Thymus (tissue), 14 donors: ENCODE measurements at places on chromosomes 2 and 18.

DNA sequence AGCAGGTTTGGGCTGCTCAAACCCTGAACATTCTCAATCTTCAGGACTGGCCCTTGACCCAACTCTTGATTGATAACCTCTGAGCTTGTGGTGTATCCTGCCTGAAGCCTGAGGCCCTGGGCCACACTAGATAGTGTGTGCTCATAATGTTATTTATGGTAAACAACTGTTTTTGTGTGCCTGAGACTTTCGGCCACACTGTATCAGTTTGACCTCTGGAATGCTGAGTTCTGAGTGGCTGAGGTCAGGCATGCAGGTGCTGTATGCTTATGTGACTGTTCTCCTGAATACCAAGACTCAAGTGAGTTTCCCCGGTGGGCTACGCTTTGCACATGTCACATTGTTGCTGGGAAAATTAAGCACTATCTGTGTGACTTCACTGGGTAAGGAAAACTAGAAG, 82.2 kb upstream of the RMP24 start:
- no peak overlapping the region for H3K27ac ChIP-seq
- no peak for DNase-seq
- H3K4me1 ChIP-seq: no peaks in the 10 kb centered on the region
- H3K27me3 ChIP-seq: no peaks in the 10 kb centered on the region

GRCh38 chr2:235934059-235934773, 234.0 kb downstream of the GBX2 start:
- H3K4me3 ChIP-seq: no peak overlapping the region
- H3K36me3 ChIP-seq: no peaks in the 10 kb centered on the region
- no peaks in the 10 kb centered on the region for H3K4me1 ChIP-seq

DNA sequence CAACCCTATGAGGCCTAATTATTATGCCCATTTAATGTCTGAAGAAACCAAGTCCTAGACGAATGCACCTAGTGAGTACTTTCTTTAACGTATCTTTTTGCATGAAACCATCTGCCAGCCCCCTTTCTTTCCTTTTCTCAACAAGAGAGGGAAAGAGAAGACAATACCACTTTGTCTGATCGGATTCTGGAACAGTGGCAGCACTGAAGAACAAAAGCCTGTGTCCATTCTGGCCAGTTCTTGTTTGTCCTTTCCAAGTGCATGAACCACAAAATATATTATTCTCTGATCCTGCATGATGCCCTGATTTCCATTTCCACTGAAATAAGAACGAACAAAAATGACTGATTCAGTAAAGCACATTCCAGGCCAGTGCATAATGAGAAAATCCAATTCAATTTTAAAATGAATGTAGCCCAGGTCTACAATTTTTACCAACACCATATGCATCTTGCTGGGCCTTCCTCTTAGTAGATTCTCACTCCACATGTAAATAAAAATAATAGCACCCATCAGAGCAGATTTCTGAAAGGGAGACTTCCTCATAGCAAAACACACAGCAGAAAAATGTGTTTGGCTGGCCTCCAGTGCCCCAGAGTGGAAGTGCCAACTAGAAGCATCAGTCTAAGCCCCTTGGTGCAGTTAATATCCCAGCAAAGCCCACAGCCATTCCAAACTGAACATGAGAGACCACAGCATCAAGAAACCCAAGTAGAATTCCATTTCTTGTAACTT, 422.6 kb upstream of the ID2 start:
- no peaks in the 10 kb centered on the region for H3K36me3 ChIP-seq
- H3K4me3 ChIP-seq: no peak overlapping the region
- no peak overlapping the region for H3K27ac ChIP-seq
- no peak for DNase-seq

GRCh38 chr2:96103761-96104486, 12.4 kb downstream of the ADRA2B start:
- H3K4me1 ChIP-seq: peaks cover 8% of the 10 kb centered on the region
- DNase-seq: no peak
- no peaks in the 10 kb centered on the region for H3K36me3 ChIP-seq
- H3K27ac ChIP-seq: no peak overlapping the region
- H3K27me3 ChIP-seq: no peaks in the 10 kb centered on the region

- H3K27me3 ChIP-seq: no peaks in the 10 kb centered on the region
- no peaks in the 10 kb centered on the region for H3K4me1 ChIP-seq
- no peak overlapping the region for H3K27ac ChIP-seq
- DNase-seq: no peak
- H3K36me3 ChIP-seq: no peaks in the 10 kb centered on the region
These were observed 141.2 kb upstream of the RGPD4 start for GRCh38 chr2:107685421-107685986.

- no peak overlapping the region for H3K27ac ChIP-seq
- H3K4me1 ChIP-seq: no peaks in the 10 kb centered on the region
- no peak overlapping the region for H3K4me3 ChIP-seq
- H3K27me3 ChIP-seq: peaks cover 31% of the 10 kb centered on the region
- DNase-seq: no peak
- H3K36me3 ChIP-seq: no peaks in the 10 kb centered on the region
These were observed 3.6 kb downstream of the CELF4 start for GRCh38 chr18:37561986-37562385.

- peak overlapping the region; percentile 97 for H3K27ac ChIP-seq
- no peak for DNase-seq
- peak overlapping the region; percentile 72 for H3K4me3 ChIP-seq
- peaks cover 10% of the 10 kb centered on the region for H3K4me1 ChIP-seq
- peaks cover 42% of the 10 kb centered on the region for H3K27me3 ChIP-seq
These were observed 10.8 kb upstream of the NR4A2 start for GRCh38 chr2:156343096-156343939.

- no peak for DNase-seq
- H3K4me3 ChIP-seq: no peak overlapping the region
- no peaks in the 10 kb centered on the region for H3K36me3 ChIP-seq
These were observed 221.4 kb downstream of the CLIP4 start for GRCh38 chr2:29336341-29337241.

- H3K27me3 ChIP-seq: no peaks in the 10 kb centered on the region
- H3K27ac ChIP-seq: no peak overlapping the region
- H3K4me1 ChIP-seq: peaks cover 3% of the 10 kb centered on the region
- H3K36me3 ChIP-seq: no peaks in the 10 kb centered on the region
- no peak for DNase-seq
- H3K4me3 ChIP-seq: no peak overlapping the region
These were observed 246.1 kb upstream of the TNP1 start for GRCh38 chr2:217105733-217106649.

DNA sequence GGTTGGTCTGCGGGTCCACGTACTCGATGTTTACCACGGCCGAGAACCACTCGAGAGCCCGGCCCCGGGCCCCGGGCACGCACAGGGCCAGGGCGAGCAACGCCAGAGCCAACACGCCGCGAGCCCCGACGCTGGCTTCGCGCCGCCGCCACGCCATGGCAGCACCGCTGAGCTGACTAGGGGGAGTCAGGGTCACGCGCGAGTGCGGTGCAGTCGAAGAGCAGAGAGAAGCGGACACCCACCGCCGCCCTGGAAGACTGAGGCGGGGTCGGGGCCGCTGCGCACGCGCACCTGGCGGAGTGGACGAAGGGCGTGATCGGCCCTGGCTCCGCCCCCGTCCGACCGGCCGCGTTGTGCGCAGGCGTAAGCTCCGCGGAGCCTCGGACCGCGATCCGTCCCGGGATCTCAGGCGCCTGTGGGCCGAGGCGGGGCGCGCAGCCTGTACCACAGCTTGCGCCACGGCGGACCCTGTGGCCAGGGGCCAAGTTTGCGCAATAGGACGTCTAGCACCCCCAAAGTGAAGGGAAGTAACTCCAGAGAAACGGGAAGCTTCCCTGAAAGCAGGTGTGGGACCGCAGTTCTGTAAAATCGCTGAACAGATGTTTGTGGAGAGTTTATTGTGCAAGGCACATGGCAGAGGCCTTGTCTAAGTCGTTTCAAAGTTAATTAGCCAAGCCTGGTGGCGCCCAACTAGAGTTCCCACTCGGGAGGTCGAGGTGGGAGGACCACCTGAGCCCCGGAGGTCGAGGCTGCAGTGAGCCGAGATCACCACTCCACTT, at the start of gene RNF149:
Gene RNF149, minus strand, starts transcription at position 270 of the 779 bp plus-strand sequence. Its CDS starts 113 bp downstream, at position 157.
- peaks cover 62% of the 10 kb centered on the region for H3K4me1 ChIP-seq
- no peaks in the 10 kb centered on the region for H3K27me3 ChIP-seq
- peak within 1 kb of the TSS; percentile 83 for H3K4me3 ChIP-seq
- DNase-seq: peak; percentile 87
- H3K27ac ChIP-seq: peak within 1 kb of the TSS; percentile 93
- H3K36me3 ChIP-seq: no peaks in the 10 kb centered on the region

GRCh38 chr2:45132551-45132950, 123.3 kb upstream of the SIX2 start:
- no peaks in the 10 kb centered on the region for H3K27me3 ChIP-seq
- no peak overlapping the region for H3K27ac ChIP-seq
- H3K4me1 ChIP-seq: no peaks in the 10 kb centered on the region
- no peaks in the 10 kb centered on the region for H3K36me3 ChIP-seq
- no peak overlapping the region for H3K4me3 ChIP-seq
- DNase-seq: no peak

- H3K4me3 ChIP-seq: peak overlapping the region; percentile 57
- H3K4me1 ChIP-seq: peaks cover 4% of the 10 kb centered on the region
- H3K27ac ChIP-seq: peak overlapping the region; percentile 26
- no peaks in the 10 kb centered on the region for H3K36me3 ChIP-seq
- peaks cover 74% of the 10 kb centered on the region for H3K27me3 ChIP-seq
- peak; percentile 37 for DNase-seq
These were observed 767 bp downstream of the RHOB start for GRCh38 chr2:20447437-20448245.

DNA sequence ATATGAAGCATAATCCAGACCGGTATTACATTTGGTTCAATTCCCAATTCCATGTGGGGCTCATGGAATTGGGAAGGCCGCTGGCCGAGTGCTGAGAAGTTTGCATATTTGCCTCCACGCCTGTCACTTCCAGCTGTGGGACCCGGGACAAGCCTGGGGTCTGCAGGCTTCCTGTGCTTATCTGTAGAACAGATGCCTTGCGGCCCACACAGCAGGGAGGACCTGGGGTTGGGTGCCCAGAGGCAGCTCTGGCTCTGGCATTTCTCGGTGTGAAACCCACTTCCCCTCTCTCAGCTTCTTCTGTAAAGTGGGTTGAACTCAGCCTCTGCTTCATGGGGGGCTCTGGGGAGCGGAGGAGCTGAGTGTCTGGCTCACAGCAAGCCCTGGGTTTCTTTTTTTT, 97.9 kb downstream of the SH3BP4 start:
- no peaks in the 10 kb centered on the region for H3K4me1 ChIP-seq
- no peaks in the 10 kb centered on the region for H3K36me3 ChIP-seq
- no peak for DNase-seq
- no peaks in the 10 kb centered on the region for H3K27me3 ChIP-seq
- no peak overlapping the region for H3K27ac ChIP-seq
- H3K4me3 ChIP-seq: no peak overlapping the region

DNA sequence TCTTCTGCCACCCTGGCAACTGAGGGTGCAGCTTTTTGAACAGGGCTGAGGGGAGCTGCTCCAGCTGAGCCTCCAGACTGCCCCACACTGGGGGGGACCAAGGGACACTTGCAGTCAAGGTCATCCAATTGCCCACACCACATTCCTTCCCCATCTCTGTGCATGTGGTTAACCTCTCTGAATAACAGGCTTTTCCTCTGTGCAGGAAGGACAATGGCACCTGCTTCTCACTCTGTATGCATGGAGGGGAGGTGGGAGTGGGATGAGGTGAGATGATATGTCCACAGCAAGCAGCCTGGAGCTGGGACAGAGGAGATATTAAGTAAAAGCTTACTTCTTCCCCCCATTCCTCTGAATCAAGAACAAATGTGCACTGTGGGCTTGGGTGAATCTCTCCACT, 39.1 kb upstream of the TEX51 start:
- H3K4me1 ChIP-seq: no peaks in the 10 kb centered on the region
- no peaks in the 10 kb centered on the region for H3K27me3 ChIP-seq
- no peak for DNase-seq
- H3K27ac ChIP-seq: no peak overlapping the region
- no peak overlapping the region for H3K4me3 ChIP-seq
- H3K36me3 ChIP-seq: no peaks in the 10 kb centered on the region

GRCh38 chr2:101383016-101383541, 4.2 kb downstream of the CREG2 start:
- H3K27me3 ChIP-seq: peaks cover 47% of the 10 kb centered on the region
- H3K4me3 ChIP-seq: no peak overlapping the region
- H3K27ac ChIP-seq: no peak overlapping the region
- DNase-seq: no peak
- peaks cover 8% of the 10 kb centered on the region for H3K4me1 ChIP-seq
- no peaks in the 10 kb centered on the region for H3K36me3 ChIP-seq

DNA sequence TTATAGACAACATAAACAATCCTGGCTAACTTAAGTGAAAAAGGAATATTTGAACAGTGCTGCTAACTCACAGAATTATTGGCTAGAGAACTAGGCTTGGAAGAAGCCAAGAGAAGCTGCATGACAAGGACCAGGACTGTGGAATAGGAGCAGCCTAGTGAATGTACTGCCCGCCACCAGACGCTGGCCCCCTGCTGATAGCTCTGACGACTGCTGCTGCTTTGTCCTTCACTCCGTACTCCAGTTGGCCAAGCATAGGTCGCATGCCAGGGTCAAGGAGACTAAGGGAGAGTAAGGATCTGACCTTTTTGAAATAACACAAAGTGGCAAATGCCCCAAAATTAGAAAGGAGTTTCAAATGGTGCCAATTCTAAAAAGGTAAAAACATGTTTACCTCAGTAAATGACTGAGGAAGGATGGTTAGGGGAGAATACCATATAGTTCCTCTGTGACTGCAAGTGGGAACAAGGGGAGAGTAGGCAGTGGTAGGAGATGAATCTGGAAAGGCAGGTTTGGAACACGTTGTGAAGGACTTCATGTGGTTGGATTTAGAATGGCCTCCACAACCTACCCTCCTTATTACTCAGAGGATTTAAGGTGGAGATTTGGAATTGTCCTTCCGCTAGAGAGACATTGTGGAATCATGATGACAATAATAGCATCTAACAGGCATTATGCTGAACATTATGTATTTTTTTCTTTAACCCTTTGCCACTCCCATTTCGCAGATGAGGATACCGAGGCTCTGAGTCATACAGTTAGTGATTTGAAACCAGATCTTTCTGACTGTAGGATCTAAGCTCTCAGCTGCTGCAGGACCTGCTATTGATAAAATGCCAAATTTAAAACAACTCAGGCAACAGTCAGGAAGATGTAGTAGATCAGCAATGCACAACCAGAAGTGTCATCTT, 19.5 kb downstream of the STRADB start:
- no peaks in the 10 kb centered on the region for H3K4me1 ChIP-seq
- no peaks in the 10 kb centered on the region for H3K27me3 ChIP-seq
- no peak overlapping the region for H3K27ac ChIP-seq
- no peak for DNase-seq
- no peak overlapping the region for H3K4me3 ChIP-seq
